Activated gamma-delta T cell (primary cell): ENCODE measurements at places on chromosomes 1 and 21.

DNA sequence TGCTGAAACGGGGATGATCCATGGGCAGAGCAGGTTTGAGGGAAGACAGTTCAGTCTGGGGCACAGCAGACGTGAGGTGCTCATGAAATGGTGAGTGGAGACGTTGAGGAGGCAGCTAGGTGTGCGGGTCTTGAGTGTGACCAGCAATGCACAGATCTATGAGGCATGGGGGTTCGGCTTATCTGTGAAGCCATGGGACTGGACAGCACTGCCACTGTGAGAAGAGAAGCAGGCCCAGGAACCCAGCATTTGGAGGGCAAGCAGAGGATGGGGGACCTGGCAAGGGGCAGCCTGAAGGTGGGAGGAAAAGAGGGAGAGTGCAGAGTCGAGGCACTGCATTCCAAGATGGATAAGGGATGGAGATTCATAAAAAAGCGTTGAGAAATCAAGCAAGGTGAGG lies 8.0 kb downstream of the CSF1 start:
- no peak for DNase-seq

- no peak for DNase-seq
These were observed 5.5 kb downstream of the PKP1 start for GRCh38 chr1:201288765-201289164.

DNA sequence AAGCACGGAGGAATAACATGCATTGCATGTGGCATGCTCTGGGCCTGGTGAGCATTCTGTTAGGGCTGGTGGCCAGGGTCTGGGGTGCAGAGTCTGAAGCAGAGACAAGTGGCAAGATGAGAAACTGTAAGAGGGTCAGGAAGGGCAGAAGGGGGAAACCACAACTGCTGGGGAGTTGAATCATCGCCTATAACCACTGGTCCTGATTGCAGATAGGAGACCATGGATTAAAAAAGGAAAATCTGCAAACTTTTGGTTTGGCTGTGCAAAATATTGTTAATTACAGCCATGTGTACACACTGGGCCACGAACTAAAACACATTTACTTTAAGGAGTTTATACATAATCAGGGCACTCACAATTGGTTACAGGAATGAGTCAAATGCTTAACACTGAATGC lies 76.6 kb downstream of the TGFBR3 start:
- DNase-seq: no peak

GRCh38 chr1:186781730-186782129 lies 47.0 kb upstream of the PLA2G4A start:
- no peak for DNase-seq

- DNase-seq: no peak
These were observed 4.8 kb downstream of the C1QTNF12 start for GRCh38 chr1:1241588-1242219.

GRCh38 chr21:38922474-38923235 lies 116.9 kb downstream of the ETS2 start:
- no peak for DNase-seq

DNA sequence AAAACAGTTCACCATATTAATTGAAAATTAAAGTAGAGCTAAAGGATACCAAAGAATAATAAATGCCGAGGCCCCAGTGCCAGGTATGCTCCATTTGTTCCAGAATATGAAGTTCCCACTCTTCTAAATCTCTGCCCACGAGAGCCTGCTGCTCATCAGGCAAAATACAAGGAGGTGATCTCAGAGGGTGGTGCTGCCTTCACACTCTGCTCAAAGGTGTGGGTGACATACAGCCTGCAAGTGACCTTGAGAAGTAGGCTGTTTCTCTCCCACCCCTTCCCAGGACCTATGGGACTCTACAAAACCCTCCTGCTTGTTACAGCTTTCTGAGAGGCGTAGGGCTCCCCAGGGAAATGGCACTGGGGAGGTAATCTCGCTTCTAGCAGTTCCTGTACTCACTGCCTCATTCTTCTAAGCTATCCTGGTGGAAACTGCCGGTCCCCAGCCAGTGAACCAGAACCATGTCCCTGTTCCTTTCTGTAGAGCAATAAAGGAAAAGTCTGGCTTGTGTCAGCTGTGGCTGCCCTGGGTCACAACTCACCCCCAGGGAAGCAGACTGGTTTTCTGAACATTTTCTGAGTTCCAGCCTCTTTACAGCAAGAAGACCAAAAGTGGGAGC lies 26.9 kb upstream of the DPT start:
- no peak for DNase-seq

DNA sequence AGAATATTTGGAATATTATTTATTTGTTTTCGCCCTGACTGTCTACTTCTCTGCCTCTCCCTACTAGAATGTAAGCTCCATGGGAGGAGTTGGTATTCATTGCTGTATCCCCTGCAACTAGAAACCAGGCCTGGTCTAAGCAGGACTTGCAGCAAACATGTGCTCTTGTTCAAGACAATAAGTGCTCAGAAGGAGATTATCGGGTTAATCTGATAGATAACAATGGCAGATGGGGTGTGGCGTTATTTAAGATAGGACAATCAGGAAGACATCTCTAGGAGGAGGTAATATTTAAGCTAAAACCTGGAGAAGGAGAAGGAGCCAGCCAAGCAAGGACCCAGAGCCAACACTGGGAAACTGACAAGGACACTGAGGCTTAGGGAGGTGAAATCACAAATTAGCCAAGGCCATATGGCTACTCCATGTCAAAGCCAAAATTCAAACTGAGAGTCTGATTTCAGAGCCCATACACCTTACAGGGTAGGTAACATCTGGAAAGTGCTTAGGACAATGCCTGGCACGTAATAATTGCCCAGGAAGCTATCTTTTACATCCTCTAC lies 41.5 kb downstream of the STYXL2 start:
- DNase-seq: no peak

- DNase-seq: no peak
These were observed 1571.3 kb upstream of the PRMT6 start for GRCh38 chr1:105485207-105485606.

DNA sequence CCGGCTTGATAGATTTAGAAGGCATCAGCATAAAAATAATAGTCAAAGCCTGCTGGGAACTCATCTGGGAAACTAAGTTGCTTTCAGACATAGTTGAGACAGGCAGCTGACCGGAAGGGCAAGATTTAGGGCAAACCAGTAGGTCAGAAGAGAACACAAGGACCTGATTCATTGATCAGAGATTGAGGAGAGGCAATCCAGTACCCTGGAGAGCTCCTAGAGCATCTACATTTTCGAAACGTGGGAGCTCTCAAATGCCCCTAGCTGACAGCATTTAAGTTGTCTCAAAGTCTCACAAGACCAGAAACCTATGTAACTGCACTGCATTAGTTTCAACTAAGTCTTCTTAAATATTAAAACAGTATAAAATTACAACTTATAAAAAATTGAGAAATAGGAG lies 22.9 kb upstream of the MTF2 start:
- no peak for DNase-seq

DNA sequence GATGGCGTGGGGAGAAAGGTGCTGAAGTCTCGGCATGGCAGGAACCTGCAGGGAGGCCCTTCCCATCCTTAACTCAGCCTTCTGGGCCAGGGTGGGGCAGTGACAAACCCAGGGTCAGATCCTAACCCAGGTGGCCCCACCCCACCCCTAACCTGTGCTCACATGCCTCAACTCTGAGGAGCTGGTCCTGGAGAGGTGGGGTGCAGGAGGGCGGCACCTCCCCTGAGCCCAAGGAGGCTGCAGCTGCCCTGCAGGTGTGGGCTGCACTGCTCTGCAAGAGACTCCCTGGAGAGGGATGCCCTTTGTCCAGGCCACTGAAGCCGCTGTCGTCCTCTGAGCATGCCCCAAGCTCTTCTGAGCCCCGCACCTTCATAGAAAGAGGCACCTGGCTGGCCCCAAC lies 15.2 kb upstream of the ADAMTSL4 start:
- DNase-seq: no peak

GRCh38 chr1:157044326-157044725 lies 1.2 kb downstream of the ARHGEF11 start:
- DNase-seq: no peak

DNA sequence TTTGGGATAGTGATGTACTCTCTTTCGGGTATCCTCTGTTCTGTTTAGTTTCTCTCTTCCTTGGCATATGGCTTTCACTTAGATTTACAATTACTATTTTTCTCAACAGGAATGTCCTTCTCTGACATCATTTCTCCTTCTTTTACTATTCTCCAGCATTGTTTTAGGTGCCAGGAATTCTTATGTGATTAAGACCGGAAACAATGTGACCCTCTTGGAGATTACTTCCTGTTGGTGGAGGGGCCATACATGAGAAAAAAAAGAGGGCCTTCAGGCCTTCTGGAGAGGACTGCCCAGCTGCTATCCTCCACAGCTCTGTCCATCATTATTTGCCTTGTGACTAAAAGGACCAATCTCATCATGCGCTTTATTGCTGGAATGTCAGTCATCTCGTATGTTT lies 50.4 kb upstream of the ADAMTS5 start:
- no peak for DNase-seq

DNA sequence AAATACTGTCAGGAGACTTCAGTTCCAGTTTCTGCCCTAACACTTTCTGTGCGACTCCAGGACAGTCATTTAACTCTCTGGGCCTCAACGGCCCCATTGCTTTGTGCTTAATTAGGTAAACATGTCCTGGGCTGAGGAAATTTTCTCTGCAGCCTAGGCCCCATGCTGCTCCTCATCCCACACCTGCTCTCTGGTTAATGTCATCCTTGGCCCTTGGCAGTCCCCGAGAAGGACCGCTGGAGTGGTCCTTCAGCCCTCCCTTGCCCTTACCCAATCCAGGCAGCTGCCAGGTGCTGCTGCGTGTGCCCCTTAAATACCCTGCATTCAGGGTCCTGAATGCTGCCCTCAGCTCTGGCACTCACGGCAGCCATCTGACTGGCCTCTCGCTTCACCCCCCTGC lies 18.7 kb downstream of the UBL4B start:
- no peak for DNase-seq

GRCh38 chr21:34877485-34878128 lies 171.5 kb downstream of the RUNX1 start:
- no peak for DNase-seq

DNA sequence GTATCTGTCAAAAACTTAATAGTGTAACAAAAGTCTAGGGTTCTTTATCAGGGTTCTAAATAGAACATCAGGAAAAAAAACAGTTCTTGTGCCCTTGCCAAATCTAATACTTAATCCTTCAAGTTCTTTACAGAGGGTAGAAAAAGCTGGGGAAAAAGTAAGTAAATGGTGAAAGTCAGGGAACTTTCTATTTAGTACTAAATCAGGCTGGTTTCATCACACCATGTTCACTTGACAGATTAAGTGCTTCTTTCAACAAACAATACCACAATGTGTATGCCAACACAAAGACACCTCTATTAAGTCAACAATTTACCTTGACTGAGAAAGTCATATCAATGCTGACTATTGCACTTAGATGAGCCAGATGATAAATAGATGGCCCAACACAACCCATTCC lies 9.7 kb downstream of the DBT start:
- DNase-seq: no peak

GRCh38 chr1:109356505-109356904 lies 41.2 kb downstream of the SORT1 start:
- DNase-seq: no peak

GRCh38 chr1:37846647-37847339 lies 12.6 kb downstream of the MTF1 start:
- DNase-seq: no peak

GRCh38 chr1:220093361-220094015 lies 444 bp upstream of the IARS2 start:
- DNase-seq: no peak

DNA sequence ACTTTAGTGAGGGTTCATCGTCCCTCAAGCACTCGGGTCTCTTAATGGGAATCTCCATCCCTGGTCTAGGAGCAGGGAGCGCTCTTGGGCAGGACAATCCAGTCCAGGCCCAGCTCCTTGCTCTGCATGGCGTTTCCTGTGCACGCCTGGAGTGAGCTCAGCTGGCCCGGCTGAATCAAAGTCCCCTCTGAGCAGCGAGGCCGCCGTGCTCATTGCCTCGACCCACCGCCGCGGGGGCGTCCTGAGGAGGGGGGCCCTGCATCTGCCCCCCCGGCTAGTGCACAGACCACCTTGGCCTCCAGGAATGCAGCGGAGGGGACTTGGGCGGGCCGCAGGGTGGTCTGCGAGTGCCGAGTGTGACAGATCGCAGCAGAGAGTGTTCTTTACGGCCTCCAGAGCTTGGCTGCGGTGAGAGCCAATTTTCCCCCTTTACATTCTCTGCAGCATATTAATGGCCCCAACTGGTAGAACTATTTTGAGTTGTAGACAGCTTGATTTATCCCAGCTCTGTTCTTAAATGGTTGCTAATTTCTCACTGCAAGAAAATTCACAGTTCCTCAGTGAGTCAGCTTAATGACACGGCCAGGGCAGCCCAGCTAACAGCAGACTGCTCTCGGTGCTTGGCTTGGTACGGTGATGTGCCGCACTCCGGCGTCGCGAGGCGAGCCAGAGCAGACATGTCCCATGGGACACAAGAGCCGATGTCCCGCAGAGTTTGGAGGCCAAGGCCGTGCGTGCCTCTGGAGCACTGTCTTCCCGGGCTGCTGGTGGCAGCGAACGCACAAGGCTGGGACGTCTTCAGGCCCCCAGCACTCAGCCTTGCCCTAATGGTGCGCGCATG lies 39.8 kb downstream of the SNAP47 start:
- no peak for DNase-seq
